Kidney epithelial cell (primary cell): ENCODE measurements at places on chromosomes 2 and 18. TPM values are rescaled to one million over a fixed set of nuclear protein-coding genes. Genes with fewer than 3 reads are reported as not detected.
A peak's percentile ranks its signal among the peaks of the same experiment; 100 is the strongest.

DNA sequence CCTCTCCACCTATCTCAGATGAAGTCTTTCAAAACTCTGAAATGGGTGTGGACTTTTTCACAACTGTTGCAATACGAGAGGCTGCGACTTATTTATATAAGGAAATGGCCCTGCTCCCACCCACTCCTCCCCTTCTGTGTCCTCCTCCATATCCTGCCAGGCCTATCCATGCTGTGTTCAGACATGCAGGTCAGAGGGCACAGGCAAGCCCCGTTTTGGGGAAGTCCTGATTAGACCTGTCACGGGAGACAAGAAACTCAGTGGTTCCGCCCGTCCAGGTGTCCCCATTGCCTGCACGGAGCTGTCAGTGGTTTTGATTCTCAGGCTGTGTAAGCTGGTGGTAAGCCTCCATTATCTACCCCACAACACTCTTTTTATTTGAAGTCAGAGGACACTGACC lies 99.6 kb upstream of the MGAT5 start:
- no peak for DNase-seq

- DNase-seq: no peak
These were observed 37.9 kb downstream of the MTERF4 start for GRCh38 chr2:241064008-241064801.

DNA sequence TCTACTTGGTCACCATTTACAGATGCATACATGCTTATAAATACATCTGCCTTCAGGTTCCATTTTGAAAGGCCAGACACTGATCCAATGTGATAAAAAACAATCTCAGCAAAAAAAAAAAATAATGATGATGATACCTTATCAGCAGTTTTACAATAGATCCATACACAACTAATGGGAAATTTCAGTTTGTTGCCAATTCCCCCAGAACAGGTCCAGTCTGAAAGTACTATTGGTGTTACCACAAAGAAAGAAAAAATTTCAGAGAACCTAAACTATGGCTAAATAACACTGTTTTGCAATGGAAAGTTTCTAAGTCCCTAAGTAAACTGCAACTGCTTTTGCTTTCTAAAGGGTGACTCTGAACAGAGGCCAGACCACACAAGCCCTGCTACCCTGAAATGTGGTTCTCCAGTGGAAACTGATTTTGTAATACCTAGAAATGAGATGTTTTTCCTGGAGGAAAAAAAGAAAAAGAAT lies 54.1 kb downstream of the LPIN2 start:
- DNase-seq: no peak

DNA sequence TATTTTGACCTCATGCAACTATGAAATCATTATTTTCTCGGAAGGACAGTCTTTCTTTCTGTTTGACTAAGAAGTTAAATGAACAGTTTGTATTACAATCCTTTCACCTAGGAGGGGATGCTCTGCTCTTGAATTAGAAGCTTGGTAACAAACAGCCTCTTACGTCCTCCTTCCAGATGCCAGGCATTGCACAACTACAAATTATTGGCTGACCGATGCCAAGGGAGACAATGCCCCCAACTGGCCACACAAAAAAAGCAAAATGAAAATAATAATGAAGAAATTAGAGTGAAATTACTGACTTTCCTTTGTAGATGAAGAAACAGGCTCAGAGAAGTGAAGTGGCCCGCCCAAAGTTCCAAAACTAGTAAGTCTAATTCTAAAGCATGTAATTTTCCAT lies 177.9 kb downstream of the CYRIA start:
- no peak for DNase-seq

DNA sequence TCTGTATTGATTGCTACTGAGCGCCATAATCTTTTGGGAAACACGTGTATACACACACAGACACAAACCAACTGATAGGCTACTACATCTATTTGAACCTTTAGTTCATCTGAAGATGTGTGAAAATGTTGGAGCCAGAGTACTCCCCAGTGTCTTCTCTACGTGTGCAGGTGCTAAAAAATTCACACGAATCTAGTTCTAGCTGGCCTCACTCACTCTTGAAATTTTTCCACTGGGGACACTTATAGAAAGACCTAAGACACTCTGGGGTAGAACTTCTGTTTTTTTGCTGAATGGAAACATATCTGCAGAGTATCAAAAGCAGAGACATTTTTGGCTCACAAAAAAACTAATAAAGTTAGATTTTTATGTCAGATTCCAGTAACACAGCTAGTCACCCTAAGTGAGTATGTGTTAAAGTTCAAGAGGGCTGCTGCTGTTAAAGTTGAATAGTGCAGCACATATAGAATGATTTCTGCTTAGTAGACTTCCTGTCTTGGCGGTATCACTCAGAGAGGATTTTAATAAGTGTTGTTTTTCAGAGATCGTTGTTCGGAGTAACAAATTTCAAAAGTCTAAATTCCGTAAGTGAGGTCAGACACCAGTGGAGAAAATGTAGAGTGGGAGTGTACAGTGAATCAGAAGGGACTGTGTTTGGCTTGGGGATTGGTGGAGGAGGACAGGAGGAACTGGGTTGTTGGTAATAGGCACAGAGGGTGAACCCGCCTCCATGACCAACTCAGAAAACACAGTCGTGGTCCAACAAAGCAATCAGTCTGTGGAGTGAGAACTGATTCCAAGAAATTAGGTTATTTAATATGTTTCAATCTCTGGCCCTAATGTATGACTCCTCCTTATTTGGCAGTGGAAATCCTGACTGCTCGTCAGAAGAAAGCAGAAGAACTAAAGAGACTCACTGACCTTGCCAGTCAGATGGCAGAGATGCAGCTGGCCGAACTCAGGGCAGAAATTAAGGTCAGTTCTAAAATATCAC lies 43.1 kb downstream of the KCTD18 start:
- no peak for DNase-seq

DNA sequence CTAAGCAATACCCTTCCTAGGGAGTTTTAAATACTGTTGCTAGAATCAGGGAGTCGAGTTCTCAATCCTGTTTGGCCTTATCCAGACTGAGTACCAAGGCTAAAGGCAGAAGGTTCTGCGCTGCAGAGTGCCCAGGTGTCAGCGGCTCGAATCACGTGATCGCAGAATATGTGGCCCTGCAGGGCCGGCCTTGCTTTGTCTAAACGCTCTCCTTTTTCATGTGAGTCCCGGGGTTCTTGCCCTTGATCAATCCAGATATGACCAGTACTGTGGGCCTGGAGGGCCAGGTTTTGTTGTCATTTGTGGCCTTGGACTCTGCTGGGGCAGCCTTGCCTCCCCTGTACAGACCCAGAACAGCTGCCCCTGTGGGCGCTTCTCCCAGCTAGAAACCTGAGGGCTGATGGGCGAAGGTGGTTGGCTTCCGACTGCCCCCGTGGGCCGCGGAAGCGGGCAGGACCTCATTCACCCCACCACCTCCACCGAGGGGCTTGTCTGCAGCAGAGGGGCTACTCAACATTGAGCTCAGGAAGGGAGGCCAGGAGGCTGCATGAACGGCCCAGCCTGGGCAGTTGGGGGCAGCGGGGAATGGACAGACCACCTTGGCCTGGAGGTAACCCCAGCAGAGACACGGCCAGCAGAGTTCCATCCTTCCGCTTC lies 225.0 kb downstream of the ALPK2 start:
- no peak for DNase-seq

DNA sequence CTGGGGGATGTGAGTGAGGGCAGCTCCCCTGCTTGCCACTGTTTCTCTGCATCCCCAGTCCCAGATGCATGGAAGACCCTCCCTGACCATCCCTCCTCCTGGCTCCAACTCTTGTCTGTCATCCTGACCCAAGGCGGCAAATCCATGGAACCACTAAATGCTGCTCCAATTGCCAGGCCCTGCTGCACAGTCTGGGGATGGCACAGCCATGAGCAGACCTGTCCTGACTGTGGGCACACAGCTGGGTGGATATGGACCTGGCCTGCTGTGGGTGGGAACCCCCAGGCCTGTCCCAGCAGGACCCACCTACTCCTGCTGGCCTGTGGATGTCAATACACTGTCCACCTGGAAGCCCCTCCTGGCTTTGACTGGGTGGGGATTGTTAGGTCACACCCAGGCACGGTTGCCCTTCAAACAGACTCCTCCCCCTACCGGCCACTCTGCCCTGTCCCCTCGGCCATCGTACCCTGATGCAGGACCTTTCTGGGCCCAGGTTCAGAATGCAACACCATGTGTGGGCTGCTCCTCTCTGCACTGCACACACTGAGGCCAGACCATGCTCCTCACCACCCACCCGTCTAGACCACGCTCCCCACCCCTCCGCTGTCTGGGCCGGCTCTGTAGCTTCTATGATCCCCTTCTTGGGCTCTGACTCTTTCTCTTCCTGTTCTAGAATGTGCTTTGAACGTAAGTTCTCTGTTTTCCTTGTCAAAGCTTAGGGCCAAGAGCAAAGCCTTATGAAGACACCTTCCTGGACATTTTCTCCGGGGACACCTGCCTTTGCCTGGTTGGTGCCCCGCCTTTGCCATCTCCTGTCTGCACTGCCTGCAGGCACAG lies 57.9 kb downstream of the INPP5D start:
- no peak for DNase-seq

DNA sequence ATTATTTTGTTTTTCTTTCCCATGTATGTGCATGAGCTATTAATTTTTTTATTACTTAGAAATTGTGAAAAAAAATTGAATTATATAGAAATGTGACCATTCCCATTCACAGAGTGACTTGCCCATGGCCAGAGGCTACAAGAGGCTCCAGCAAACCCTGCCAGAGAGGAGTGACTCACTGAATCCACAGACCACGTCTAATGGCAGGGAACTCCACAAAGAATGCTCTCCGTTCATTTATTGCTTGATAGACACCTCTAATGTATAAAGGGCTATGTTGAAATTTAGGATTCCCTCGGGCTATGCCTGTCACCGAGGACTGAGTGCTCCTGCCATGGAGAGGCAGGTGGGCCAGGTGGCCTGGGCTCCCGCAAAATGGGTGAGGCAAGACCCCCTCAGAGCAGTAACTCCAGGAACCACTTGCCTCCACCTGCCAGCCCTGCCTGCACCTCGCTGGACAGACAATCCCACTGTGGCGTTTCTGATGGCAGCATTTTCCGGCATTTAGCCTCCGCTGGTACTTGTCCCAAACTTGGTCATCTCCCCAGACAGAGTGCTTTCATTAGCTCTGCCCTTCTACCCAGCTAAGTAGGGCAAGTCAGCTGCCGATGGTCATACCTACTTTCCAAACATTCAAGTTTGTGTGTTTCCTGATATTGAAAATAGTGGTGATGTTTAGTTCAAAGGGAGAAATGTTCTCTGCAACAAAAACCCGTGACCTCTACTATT lies 200.3 kb downstream of the PRKCE start:
- DNase-seq: peak; percentile 45

- no peak for DNase-seq
These were observed 466.0 kb downstream of the NYAP2 start for GRCh38 chr2:225865468-225865867.

- no peak for DNase-seq
These were observed 1.5 kb upstream of the PTPN2 start for GRCh38 chr18:12885500-12885899.

GRCh38 chr2:9771481-9772017 lies 71.7 kb upstream of the TAF1B start:
- peak; percentile 59 for DNase-seq

DNA sequence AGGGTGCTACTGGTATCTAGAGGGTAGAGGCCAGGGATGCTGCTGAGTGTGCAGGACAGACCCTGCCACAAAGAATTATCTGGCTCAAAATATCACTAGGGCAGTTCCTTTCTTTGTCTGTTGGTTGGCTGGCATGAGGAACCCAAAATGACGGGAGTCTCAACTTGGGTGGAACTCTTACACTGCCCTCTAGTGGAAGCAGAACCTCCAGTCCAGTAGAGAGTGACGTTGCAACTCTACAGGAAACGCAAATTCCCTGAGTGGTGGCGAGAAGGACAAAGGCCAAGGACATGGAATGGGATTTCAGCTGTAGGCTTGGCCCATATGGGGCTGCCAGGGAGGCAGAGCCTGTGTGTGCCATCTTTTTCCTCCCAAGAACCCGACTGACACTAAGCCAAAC lies 47.1 kb downstream of the COPS8 start:
- DNase-seq: no peak

- DNase-seq: no peak
These were observed 641.7 kb downstream of the CBLN2 start for GRCh38 chr18:71902482-71902881.

- DNase-seq: no peak
These were observed 806 bp downstream of the ZNF407 start for GRCh38 chr18:74598350-74599001.

DNA sequence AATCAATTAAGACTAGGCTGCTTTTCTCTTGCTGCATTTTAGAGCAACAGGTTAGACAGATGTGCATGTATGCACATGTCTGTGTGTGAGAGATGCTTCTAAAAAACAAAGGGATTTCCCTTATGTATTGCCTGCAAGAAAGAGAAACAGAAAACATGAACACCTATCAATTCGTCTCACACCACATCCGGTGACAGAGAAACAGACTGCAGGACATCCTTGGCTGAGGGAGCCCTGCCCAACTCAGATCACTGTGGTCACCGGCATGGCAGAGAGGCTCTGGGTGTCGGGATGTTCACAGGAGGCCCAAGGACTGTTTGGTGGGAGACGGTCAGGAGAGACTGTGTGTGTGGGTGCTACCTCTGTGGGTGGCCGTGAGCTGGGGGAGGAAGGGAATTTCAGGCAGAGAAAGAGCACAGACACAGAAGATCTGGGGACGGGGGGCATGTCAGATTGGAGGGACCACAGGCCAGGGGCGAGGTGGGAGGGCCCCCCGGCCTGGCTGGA lies 24.9 kb downstream of the FHL2 start:
- no peak for DNase-seq

DNA sequence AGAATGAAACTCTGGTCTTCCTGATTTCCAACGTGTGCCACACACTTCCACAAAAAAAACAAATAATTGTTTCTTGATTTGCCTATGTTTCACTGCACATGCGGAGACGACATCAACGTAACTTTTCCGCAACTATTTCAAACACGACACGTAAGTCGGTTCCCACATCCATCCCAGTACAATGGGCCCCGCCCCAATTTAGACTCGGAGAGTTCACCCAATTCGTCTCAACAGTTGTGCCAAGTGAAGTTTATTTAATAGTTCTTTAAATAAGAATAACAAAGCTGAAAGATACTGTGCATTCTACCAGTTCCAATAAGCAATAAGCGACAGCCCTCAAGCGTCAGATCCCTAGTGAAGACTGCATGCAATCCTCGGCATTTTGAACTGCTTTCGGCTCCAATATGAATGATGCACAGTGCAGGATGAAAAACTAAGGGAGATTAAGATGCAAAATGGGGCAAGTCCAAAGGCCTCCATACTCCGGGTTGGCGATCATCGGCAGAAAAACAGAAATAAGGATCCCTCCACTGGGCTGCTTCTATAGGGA lies 664 bp downstream of the CCT4 start:
- DNase-seq: no peak

- no peak for DNase-seq
These were observed 67.8 kb downstream of the TMEM18 start for GRCh38 chr2:609449-609848.

Gene PROKR1
- not detected in 2 replicates for total RNA-seq

Gene LCT
- not detected in 2 replicates for total RNA-seq

Gene STAT4
- 0.46 and 1.1 TPM in 2 replicates for total RNA-seq

Gene RBM43
- total RNA-seq: 1.3 and 2.2 TPM in 2 replicates

Gene LHCGR
- total RNA-seq: not detected in 2 replicates

Gene LYG2
- not detected in 2 replicates for total RNA-seq

Gene MMADHC
- total RNA-seq: 118 and 139 TPM in 2 replicates

Gene FMNL2
- 65.0 and 68.0 TPM in 2 replicates for total RNA-seq
